ENCODE measurements at places on chromosomes 1 and 21. TPM values are rescaled to one million over a fixed set of nuclear protein-coding genes. Genes with fewer than 3 reads are reported as not detected.
A peak's percentile ranks its signal among the peaks of the same experiment; 100 is the strongest.

ACTA1 gene
- total RNA-seq = 0.17 TPM

IFI44 gene
- 22.7 TPM for total RNA-seq

FNDC10 gene
- total RNA-seq = 4.6 TPM

- DNase-seq = no peak
These were observed 61.9 kb downstream of the WNT9A start for GRCh38 chr1:227885648-227886502.

- no peak for DNase-seq
These were observed 6.5 kb downstream of the IRF2BP2 start for GRCh38 chr1:234603221-234604204.

DNA sequence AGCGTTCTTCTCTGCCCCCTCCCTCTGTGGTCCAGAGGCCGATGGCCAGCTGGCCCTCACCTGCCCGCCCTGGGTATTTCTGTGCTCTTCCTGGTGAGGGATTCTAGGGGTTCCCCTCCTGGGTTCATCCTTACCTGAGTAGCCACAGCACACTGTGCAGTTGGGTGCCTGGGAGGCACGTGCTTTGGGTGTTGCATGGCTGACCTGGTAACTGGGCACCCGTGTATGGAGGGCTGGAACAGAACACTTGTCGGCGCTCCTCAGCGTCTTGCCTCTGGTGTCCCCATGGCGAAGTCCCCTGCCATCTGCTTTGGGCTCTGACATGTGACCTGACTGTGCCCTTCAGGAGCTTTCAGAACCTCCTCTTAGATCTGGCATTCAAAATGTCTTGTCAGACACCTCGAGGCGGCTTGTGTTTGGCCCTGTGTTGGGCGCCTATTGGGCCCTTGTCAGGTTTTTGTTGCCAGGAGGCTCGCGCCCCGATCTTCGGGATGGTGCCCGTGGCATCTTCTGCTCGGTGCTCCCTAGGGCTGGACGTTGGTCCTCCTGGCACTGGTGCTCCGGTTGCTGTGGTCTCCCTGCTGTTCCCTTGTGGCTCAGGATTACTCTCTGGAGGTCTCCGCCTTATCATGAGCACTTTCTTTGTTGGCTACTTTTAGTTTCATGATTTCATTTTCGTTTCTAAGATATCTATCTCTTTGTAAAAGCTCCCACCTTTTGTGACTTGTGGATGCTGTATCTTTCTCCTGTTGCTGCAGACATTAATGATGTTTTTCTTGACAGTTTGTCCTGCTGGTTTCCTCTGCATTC, 28.5 kb downstream of the SKI start:
- DNase-seq = no peak

- DNase-seq = peak; percentile 60
These were observed 104.4 kb downstream of the PTPN14 start for GRCh38 chr1:214446772-214447556.

ALX3 gene
- not detected for total RNA-seq

DNA sequence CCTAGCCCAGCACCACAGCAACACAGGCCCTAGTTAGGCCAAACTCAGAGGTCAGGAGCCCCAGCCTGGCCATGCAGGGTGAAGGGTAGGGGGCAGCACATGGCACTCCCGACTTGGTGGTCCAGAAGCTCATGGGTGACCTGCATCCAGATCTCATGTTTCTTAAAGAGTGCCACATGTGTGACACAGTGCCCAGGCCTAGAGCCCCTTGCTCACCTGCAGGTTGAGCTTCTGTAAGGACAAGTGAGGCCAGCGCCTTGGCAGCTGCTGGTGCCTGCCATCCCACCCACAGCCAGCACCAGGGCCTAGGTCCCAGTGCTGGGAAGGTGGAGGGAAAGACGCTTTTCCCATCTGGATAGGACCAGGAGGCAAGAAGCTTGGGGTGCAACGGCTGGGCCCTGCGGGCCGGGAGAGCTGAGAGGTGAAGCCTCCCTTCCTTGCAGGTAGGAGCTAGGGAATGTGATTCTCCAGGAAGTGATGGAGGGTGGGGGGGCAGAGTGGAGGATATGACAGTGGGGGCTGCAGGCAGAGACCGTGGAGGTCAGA, 6.5 kb downstream of the SHISA4 start:
- DNase-seq = no peak

ADARB1 gene
- total RNA-seq = 32.5 TPM

- DNase-seq = no peak
These were observed 183.0 kb downstream of the CYYR1 start for GRCh38 chr21:26389971-26390641.

- no peak for DNase-seq
These were observed 88.2 kb downstream of the NTPCR start for GRCh38 chr1:233038581-233038980.

PCSK9 gene
- total RNA-seq = 10.2 TPM

- no peak for DNase-seq
These were observed 8.2 kb upstream of the SH2D1B start for GRCh38 chr1:162420120-162420519.

- DNase-seq = no peak
These were observed 39.3 kb downstream of the CACNA1S start for GRCh38 chr1:201072922-201073321.

- DNase-seq = no peak
These were observed 37.3 kb upstream of the ZSWIM5 start for GRCh38 chr1:45243476-45244343.

PEAR1 gene
- 9.9 TPM for total RNA-seq

GRCh38 chr1:193431265-193431977, 245.0 kb upstream of the B3GALT2 start:
- DNase-seq = peak; percentile 70

- no peak for DNase-seq
These were observed 143.8 kb downstream of the TGFB2 start for GRCh38 chr1:218488986-218489385.

DNA sequence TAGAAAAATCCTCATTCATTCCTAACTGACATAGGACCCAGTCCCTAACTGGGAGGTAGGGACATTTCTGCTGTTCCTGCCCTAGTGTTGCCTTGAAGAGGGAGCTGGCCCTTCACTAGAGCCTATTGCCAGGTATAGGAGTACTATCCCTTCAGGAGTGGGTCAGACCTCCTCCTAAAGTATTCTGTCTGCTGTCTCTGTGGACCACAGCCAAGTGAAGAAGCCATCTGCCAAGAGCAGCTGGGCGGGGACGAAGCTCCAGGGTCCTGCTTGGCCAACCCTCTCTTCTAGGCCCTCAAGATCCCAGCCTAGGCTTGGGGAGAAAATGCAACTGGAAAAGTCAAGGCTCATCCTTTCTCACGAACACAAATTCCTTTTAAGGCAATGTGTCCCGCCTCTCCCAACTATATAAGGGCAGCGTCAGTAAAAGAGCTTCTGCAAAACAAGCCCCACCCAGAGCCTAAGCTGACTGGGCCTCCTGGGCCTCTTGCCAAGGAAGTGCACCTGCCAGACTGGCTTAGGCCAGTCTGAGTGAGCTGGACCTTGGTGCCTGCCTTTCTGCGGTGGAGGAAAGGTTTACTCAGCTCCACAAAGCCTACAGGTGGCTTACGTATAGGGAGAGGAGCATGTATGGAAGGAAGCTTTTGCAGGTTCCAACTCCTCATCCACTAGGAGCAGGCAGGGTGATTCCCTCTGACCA, 638 bp upstream of the TUFT1 start:
- DNase-seq = peak; percentile 93

PATJ gene
- 86.8 TPM for total RNA-seq

DNA sequence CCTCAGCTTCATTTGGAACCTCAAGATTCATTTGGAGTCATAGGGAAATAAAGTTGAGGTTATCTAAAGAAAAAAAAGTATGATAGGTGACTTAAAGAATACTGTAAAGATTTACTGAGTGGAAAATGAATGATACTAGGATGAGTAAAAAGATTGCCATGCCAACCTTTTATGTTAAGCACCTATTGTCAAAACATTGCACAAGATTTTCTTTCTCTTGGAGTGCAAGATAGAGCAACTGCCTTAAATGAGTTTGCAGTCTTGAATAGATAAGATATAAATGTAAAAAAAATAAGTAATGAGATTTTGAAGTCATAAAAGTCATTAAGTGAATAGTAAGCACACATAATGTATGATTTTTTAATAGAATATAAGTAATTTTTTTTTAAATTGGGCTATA, 5.1 kb upstream of the ANGPTL1 start:
- DNase-seq = no peak

DNA sequence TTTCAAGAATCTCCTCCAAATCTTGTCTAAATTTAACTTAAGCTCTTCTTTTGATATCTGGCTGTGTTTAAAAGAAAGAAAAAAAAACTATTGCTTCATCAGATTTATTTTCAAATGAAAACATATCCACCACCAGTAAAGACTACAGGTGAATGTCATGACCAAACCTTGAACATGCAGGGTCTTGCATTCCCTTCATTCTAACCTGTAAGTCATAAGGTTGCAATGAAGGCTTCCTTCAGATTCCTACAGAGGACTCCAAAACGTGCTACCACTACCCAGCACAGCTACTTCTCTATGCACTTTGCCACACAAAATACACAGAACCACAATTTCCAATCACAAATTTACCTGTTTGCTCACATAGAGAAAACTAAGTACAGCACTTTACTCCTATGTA, 26.3 kb downstream of the FRRS1 start:
- no peak for DNase-seq

GRCh38 chr1:19815801-19816736, 986 bp upstream of the RNF186 start:
- DNase-seq = peak; percentile 63

DNA sequence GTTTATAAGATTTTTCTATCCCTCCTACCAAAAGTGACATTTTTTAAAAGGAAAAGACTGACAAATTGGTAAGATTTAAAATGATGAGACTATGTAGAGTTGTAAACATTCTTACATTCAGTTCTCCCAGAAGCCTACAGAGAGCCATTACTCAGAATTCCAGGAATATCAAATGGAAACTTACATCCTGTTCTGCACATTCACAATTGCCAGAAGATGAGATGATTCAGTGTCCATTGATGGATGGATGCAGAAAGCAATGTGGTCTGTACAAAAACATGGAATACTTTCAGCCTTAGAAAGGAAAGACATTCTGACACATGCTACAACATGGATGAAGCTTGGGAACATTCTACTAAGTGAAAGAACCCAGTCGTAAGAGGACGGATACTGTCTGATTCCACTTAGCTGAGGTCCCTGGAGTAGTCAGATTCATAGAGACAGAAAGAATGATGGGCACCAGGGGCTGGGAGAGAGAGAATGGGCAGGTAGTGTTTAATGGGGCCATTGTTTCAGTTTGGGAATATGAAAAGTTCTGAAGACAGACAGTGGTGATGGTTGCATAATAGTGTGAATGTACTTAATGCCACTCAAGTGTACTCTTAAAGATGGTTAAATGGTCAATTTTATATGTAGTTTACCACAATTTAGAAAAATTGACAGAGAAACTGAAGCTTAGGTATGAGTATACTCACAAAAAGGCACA, 16.6 kb downstream of the MX1 start:
- no peak for DNase-seq

GRCh38 chr1:152756872-152757271, 953 bp upstream of the KPRP start:
- no peak for DNase-seq

GRCh38 chr1:233907151-233907550, 2.7 kb downstream of the SLC35F3 start:
- DNase-seq = no peak

DNA sequence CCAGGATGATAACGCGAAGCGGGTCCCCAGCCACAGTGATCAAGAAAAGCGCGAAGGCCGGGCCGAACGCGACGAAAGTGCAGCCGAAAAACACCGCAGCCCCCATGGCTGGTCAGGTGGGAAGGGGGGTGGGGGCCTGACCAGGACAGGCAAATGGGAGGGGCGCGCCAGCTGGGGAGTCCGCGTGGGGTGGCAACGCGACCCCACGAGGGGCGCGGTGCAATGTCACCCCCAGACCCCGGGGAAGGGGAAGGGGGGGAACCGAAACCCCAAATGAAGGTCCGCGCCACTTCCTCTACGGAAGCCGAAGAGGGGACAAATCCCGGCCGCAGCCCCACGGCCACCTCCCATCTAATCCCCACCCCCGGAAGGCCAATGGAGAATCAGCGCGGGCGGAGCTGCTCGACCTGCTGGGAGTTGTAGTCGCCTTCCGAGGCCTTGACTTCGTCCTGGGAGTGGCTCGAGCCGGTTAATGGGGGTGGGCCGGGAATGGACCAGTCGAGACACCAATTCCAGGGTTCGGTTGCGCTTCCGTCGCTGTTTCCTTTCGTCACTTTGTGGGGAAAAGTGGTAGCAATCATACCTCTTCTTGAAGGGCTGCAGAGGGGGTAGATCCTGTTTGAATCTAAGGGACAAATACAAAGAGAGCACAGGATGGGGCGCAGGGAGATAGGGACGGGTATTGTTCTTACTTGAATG, at the start of gene APH1A:
TSS of gene APH1A (minus strand) at position 312 of the 699 bp plus-strand sequence. CDS start at position 106, 206 bp downstream.
- peak; percentile 97 for DNase-seq

DNA sequence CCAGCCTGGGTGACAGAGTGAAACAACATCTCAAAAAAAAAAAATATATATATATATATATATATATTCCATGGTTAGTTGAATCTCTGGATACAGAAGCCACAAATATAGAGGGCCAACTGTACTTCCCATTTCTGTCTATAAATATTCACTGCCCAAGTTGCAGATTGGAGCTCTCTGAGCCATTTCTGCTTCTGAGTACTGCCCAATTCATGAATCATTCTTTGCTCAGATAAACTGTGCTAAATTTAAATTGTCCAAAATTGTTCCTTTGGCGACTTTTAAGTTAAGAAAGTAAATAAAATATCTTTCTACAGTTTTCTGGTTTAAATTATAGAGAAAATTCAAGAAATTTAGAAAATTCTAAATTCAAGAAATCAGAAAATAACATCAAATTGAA, 23.2 kb upstream of the C1orf146 start:
- no peak for DNase-seq

DNA sequence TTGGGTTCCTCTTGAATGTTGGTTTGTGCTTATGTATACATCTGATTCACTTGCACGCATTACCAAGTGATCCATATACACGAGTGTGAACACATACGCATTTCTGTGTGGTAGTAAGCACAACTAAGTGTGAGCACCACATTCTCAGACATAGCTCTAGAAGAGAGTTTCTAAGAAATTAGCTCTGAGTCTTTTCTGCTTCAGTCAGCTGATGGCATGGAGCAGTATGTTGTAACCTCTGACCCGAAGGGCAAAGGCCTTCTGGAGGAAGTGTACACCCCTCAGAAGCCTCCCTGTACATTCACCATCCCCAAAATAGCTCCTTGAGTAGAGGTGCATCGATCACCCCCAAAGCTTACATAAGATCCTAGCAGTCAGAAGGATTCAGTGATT, 183.7 kb downstream of the KIF26B start:
- DNase-seq = no peak

- DNase-seq = no peak
These were observed 15.4 kb upstream of the LCE5A start for GRCh38 chr1:152495066-152495675.

DNA sequence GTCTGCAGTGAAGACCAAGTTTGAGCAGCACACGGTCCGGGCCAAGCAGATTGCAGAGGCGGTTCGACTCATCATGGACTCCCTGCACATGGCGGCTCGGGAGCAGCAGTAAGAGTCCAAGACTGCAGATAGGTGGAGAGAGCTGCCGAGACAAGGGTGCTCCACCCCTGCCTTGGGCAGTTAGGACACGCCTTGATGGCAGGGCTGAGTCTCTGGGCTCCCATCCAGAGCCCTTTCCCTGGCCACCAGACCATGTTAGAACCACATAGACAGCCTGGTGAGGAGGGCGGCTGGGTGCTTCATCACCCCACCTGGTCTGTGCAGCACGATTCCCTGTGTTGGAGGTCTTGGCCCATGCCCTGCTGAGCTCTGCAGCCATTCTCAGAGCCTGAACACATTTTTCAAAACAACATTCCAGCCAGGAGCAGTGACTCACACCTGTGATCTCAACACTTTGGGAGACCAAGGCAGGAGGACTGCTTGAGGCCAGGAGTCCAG, 17.3 kb upstream of the MIIP start:
- DNase-seq = no peak
